ENCODE measurements at places on chromosomes 11 and 22.

DNA sequence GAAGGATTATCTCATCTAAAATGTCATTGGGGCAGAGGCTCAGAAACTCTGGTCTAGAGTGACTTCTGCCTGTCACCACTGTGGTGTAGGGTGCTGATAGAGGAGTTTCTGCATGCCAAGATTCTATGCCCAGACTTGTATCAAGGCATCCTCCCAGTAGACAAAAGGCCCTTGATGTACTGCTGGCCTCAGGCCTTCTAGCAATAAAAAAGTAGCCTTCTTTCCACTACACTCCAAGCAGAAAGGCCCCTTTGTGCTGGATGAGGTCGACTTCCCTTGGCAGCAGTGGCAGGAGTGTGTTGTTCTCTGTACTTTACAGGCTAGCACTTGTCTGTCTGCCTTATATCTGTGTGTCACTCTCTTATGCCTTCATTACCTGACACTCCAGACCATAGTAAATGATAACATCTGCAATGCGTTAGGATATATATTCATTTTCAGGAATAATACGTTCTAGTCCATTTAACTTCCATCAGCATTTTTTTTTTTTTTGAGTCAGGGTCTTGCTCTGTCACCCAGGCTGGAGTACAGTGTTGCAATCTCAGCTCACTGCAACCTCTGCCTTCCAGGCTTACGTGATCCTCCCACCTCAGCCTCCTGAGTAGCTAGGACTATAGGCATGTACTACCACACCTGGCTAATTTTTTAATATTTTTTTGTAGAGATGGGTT, 49.5 kb upstream of the RRM1 start:
- peaks cover 21% of the 10 kb centered on the region for H3K36me3 ChIP-seq
- H3K27me3 ChIP-seq = no peaks in the 10 kb centered on the region
- DNase-seq = no peak
- H3K27ac ChIP-seq = no peak overlapping the region
- H3K4me1 ChIP-seq = peaks cover 4% of the 10 kb centered on the region
- no peak overlapping the region for H3K4me3 ChIP-seq

DNA sequence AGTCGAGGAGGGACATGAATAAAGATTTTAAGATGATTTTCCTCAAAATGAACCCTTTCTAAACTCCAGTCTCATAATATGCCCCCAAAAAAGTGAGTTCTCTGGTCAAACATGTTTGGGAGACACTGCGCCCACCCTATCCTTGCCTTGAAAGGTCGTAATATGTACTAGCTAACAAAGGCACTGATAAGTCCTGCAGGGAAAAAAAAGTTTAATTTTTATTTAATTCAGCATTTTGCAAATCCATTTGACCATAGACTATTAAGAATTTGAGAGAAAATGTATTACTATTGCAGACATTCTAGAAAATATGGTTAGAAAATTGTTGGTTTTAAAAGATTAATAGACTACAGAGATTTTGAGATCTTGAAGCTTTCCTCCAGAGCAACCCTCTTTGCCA, 120.6 kb upstream of the ASPHD2 start:
- no peaks in the 10 kb centered on the region for H3K4me1 ChIP-seq
- no peaks in the 10 kb centered on the region for H3K36me3 ChIP-seq

DNA sequence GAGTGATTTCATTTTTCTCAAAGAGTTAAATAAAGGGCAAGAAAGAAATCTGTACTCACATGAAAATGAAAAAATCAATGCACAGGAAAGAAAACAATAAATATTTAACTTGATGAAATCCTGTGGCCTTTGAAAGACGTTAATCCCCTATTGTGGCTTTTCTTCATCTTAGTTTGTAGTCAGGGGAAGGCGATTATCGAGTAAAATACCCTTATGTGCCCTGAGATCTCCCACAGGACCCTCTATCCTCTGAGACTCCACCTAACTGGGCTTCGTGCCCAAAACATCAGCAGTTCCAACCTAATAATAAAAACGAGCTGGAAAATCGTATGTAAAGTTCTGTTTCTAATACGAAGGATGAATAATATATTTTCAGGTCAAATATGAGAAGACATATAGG, 208.2 kb upstream of the ZC3H12C start:
- no peaks in the 10 kb centered on the region for H3K27me3 ChIP-seq
- no peak overlapping the region for H3K4me3 ChIP-seq
- no peaks in the 10 kb centered on the region for H3K36me3 ChIP-seq
- H3K4me1 ChIP-seq = no peaks in the 10 kb centered on the region

DNA sequence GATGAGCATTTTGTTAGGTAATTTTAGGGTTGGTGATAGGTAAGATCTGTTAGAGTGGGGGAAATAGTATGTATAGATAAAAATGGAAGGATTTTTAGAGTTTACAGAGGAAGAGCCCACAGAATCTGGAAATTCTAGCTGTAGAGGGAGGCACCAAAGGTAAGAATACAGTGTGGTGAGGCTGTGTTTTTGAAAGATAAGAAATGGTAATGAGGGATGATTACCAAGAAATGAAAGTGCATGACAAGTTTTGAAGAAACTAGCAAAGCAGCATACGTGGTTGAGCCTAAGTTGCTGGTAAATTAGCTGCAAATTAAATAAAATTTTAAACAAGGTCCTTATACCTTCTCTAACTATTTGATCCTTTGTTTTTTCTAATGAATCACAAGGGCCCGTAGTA, 14.6 kb upstream of the RASSF10 start:
- H3K4me3 ChIP-seq = no peak overlapping the region
- peaks cover 3% of the 10 kb centered on the region for H3K4me1 ChIP-seq
- no peak for DNase-seq

DNA sequence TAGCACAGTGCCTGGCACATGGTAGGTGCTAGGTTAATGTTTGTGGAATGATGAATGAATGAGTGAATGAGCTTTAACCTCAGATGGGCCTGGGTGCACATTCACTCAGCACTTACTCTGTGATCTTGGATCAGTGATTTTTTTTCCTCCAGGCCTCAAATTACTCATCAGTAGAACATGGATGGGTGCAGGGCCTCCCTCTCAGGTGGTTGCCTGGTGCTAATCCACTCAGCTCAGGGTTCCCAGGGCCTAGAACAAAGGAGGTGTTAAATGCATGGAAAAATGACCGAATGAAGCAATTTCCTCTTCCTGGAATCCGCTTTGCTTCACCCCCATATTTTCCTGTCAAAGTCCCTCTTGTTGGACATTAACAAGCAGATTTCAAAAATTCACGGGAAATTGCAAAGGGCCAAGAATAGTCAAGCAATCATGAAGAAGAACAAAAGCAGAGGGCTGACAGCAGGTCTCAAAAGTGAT, 93.5 kb downstream of the MYEOV start:
- no peak overlapping the region for H3K27ac ChIP-seq
- H3K36me3 ChIP-seq = no peaks in the 10 kb centered on the region
- H3K4me3 ChIP-seq = no peak overlapping the region
- no peak for DNase-seq
